ENCODE measurements at places on chromosomes 7 and 10.

- DNase-seq = no peak
Measured at GRCh38 chr7:51111241-51111940, 205.2 kb downstream of the COBL start.

GRCh38 chr7:7959979-7960670 is 8.5 kb upstream of the GLCCI1 start:
- DNase-seq = no peak

GRCh38 chr7:47066976-47067614 is 514.8 kb downstream of the TNS3 start:
- no peak for DNase-seq

DNA sequence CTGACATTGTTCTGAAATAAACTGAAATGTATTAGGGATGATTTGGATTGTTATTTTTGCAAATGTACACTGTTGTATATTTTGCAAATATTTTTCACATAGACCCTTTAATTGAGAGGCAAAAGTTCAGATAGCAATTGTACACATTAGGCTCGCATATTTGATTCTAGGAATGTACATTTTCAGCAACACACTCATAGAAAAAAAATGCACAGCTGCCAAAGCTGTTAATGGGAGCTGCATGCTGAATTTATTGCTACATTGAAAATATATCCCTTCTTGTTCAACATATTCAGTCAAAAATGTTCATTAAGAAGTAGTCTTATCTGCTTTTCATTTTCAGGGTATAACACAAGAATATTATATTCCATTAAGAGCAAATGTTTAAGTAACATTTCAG is 512.9 kb downstream of the ATRNL1 start:
- no peak for DNase-seq

DNA sequence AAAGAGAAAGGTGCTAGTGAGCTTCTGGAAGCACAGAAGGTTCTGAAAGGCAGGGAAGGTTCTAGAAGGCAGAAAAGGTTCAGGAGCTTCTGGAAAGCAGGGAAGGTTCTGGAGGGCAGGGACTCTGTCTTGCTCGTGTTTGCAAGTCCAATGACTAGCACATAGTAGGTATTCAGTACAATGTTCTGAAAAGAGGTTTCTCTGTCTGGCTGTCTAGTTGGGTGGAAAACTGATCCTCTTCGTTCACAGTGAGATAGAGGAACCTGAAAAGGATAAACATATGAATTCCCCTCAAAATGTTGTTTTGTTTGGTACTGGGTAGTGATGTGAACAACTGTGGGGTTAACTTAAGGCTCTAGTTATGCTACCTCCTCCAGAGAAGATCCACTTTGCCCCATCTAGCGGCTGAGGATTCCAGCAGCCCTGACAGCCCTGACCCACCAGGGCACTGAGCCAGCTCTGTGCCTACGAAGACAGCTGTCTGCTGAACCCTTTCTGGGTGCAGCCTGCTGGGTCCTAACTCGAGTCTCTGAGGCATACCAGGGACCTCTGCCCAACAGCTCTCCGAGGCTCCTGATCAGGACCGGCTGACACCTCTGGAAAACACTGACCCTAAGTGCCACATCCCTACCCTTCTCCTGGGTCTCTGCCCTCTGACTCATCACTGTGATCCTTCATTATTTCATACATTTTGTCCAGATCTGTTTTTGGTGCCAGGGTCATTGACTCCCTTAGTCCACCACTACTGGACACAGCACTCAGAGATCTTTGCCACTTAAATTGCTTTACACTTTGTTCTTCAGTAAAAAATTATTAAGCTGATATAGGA is 15.4 kb downstream of the PTPRN2 start:
- no peak for DNase-seq

DNA sequence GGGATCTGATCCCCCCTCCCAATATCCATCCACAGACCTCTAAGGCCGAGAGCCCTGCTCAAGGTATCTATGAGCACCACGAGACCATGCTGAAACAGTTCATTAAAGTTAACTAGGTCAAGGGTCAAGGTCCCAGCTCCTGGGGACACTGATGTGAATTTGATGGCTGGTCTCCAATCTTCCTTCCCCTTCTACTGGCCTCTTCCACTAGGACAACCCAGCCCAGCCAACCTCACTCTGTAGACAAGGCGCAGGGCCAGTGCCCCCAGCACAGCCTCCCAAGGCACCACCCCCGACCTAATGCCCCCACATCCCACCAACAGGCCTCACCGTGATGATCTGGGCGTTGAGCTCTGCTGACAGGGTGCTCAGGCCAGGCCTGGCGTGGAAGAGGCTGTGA is 15.6 kb downstream of the RRP12 start:
- DNase-seq = no peak

- no peak for DNase-seq
Measured at GRCh38 chr7:20229646-20230500, 12.7 kb upstream of the MACC1 start.

DNA sequence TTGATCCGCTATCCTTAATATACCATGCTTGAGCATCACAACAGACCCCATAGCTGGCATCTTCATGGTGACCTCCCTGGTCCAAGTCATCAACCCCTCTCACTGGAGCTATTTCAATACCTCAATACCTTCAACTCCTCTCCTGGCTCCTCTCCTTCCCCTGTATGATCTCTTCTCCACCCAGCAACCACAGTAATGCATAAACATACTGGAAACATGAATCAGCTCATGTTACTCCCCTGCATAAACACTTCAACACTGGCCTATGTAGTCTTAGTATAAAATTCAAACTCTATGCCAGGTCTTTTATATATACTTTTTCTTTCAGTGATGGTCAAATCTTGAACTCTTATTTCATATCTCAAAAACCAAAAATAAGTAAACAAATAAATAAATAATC is 31.8 kb upstream of the TMEM273 start:
- DNase-seq = no peak

GRCh38 chr7:9175871-9176270 is 742.5 kb downstream of the NXPH1 start:
- no peak for DNase-seq

- DNase-seq = no peak
Measured at GRCh38 chr7:130921391-130922180, 187.6 kb upstream of the KLF14 start.

GRCh38 chr10:13366891-13367290 is 18.8 kb upstream of the SEPHS1 start:
- DNase-seq = no peak

DNA sequence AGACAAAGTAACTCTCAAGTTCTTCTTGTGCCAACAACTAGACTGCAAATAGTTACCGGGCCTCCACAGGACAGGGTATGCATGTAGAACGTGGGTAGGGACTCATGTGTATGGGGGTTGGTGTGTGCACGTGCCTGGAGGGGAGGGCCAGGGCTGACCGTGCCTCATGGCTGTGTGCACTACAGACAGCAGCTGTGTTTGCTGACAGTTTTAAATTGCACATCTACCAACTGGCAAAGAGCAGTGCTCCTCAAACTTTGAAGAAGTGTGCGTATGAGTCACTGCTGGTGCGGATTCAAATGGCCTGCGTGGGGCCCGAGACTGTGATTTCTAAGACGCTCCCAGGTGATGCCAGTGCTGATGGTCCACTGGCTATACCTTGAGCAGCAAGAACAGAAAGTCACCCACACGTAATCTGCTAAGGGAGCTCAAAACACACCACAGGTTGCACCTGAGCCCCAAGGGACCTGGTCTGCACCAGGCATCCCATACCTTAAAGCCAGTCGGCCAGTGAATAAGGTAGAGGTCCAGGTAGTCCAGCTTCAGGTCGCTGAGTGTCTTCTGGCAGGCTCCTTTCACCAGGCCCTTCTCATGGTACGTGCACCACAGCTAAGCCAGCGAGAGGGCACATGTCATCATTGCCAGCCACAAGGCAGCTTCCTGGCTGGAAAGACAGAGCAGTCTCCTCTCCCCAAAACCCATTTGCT is 8.5 kb downstream of the AKR1B1 start:
- no peak for DNase-seq

DNA sequence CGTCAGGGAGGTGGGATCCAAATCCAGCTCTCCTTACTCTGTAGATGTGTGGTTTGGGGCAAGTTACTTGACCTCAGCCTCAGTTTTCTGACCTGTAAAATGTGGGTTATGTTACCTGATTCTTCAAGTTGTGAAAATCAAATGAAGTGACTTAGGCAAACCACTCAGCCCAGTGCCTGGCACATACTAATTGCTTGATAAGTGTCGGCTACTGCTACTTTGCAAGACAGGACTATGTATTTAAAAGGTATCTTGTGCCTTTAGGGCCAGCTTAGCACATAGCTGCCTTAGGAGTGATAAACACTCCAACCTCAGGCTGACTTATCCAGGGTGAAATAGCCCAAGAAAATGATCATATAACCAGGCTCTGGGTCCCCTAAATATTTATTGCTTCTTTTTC is 42.9 kb downstream of the GOLGA7B start:
- no peak for DNase-seq

DNA sequence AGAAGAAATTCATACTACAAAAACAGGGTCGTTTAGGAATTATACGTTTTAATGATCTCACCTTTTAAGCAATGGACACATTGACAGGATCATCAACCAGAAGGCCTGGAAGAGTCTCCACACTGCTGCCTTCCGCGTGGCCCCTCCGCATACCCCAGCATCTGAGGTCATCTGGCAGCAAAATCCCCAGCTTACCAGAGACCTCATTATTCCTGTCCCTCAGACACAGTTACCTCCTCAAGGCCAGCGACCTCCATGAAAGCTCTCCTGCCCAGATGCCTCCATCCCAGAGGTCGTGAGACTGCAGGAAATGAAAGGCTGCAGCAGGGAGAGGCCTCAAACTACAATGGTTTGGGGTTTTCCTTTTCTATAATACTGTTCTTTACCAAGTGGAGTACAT is 14.8 kb upstream of the GSAP start:
- no peak for DNase-seq

DNA sequence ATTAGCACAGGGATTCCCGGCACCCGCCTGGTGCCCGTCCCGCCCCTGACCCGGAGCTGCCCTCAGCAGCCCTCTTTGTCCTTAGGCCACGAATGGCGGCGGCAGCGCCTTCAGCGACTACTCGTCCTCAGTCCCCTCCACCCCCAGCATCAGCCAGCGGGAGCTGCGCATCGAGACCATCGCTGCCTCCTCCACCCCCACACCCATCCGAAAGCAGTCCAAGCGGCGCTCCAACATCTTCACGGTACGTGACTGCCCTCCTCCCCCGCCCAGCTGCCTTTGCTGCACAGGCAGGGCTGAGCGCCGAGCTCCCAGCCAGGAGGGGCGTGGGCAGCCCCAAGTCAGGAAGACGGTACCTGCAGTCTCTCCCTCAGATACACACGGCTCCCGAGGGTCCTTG is 33.6 kb downstream of the AGAP3 start:
- no peak for DNase-seq

- DNase-seq = no peak
Measured at GRCh38 chr7:8284606-8285005, 22.6 kb upstream of the ICA1 start.

- no peak for DNase-seq
Measured at GRCh38 chr10:69146759-69147158, 22.8 kb downstream of the VPS26A start.

DNA sequence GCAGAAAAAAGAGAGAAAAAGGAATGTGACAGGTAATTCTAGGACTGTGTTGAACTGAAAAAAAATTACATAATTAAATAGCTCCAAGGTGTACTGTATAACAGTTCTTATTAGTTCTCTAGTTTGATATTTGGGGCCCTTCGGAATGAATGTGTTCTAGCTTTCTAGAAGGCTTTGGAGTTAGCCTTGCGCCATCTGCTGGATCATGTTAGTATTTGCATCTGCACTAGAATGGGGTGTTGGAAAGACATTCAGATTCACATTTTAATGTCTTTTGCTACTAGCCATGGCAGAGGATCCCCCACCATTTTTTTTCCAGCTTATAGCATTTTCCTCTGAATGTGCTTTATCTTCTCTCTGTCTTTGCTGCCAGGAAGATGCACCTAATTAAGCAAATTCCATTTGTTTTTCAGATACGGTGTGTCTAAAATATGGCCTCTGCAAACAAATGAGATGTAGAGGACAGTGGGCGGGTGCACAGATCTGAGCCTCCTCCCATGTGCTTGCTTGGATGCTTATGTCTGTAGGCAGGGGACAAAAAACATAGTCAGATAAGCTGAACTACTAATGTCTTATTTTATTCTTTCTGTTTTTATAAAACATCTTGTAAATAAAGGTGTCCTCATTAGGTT is 238.5 kb downstream of the PHF14 start:
- peak; percentile 69 for DNase-seq

DNA sequence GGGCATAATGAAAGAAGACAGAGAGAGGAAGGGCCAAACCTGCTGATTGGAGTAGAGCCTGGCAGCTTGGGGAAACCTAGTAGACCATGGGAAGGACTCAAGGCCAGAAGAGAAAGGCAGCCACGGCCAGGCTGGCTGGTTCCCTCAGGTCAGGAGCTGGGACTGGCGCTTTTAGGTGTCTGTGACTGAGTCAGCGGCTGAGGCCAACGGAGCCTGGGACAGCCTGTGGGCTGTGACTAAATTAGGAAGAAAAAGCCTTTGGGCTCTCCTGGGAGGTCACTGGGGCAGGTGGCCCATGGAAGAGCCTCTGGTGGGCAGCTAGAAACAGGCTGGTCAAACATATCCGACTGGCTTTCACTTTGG is 108.9 kb upstream of the PDCD4 start:
- no peak for DNase-seq

DNA sequence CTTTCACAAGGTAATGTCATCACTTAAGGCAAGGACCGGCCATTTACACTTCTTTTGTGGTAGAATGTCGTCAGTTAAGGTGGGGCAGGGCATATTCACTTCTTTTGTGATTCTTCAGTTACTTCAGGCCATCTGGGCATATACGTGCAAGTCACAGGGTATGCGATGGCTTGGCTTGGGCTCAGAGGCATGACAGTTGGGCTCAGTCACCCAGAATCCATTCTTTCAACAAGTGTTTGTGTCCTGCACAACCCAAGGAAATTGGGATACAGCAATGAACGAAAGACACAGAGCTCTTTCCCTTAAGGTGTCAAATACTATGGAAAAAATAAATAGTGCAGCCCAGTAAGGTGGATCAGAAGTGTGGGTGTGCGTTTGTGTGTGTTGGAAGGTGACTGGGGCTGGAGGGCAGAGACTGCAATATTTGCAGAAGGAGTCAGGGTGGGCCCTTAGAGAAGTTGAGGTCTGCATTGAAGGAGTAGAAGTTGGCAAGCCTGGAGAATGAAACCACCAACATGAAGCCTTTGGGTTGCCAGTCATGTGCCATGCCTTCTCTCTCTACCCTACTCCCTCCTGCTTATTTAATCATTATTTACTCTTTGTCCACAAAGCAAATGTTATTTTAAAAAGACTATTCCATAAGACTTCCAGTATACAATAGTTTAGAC is 222.8 kb upstream of the PRKCQ start:
- no peak for DNase-seq

All from activated CD4-positive, alpha-beta T cell treated with anti-CD3 and anti-CD28 coated beads, Interleukin-10, Interleukin-2, amounts not matched to agents 100 ng/mL and 50 ng/mL, durations not matched to agents 16 hours and 8 hours (primary cell).